ENCODE measurements at places on chromosomes 11 and 22.

DNA sequence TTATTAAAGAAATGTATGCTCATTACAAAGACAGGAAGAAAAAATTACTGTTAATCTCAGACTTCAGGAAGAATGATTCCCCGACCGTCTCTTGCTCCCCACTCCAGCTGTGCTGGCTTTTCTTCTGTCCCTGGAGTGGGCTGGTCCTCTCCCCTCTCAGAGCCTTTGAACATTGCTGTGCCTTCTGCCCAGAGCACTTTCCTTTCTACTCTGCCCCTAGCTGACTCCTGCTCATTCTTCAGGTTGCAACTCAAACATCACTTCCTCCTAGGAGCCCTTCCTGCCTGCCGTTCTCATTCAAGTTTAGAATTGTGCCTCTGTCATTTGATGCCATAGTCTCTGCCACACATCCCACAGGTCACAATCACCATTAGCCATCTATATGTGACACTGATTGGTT, 329.5 kb downstream of the MIAT start:
- DNase-seq, result no peak

GRCh38 chr11:3178349-3178748, 13.2 kb upstream of the OSBPL5 start:
- no peak for DNase-seq

DNA sequence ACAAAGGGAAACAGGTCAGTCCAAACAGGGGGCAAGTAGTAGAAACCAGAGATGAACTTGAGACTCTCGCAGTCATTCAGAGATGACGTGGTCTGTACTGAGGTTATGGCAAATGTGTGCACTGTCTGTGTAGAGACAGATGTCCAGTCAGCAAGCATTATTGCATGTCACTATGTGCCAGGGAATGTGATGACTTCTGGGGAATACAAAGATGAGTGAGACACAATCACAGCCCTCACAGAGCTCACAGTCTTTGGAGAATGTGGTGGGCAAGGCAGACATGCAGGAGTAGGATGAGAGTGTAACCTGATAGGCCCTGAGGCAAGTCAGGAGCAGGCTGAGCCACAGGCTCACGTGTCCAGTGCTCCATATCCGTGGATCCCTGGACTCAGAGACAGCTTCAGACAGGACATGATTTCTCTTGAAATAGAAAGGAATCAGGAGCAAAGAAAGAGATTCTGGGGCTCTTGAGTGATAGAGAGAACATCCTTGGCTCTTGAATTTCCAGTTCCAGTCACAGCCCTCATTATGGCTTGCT, 550.7 kb downstream of the ETS1 start:
- DNase-seq, result no peak

DNA sequence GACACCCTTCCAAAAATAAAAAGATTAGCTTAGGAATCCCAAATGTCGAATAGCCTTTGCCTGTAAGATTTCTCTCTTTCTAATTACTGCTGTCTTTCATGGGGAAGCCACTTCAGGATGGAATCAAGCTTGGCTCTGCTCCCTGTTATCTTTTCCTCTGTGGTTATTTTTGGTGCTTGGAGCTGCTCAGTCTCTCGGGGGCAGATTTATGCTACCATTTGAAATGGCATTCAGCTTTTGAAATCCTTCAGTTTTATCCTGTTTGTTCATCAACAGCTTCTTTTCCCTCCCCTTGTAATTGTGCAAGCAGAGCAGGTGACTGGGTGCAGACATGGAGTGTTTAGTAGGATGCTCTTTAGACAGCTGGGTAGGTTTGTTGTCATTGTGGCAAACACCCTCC, 111.0 kb downstream of the DBX1 start:
- DNase-seq, result no peak

DNA sequence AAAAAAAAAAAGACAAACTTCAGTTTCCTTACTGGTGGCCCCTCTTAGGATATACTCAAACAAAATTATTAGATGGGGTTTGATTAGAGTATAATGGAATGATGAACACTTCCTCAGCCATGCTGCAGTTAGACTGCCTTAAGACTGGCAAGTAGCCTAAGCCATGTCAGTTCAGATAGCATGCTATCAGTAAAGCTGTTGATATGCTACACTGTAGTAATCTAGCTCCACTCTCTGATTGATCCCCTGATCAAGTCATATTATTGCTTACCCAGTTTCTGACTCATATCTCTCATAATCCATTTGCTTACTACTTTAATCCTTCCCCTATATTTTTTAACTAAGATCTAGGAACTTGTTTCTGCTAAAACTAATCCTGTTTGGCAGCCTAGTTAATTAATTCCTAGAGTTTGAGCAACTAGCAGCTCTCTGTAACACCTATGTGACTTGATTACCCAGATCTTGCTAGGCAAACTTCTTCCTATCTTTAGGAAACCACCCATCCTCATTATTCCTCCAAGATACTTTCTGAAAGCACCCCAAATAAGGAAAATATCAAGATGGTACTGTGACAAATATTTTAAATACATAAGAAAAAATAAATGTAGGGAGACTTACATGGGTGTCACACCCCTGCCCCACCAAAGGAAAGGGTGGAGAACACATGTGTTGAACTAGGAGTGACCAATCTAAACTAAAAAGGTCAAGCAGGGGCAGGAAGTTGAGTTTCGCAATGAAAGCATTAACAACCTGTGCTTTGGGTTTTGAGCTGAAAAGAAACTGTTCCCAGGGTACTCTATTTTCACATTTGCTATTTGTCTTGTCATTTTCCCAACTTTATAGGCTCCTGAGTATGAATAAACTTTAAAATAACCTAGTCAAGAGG, 43.2 kb downstream of the PIK3C2A start:
- no peak for DNase-seq

- peak; percentile 29 for DNase-seq
Observed at GRCh38 chr11:33869481-33870422, 22.1 kb downstream of the LMO2 start.

DNA sequence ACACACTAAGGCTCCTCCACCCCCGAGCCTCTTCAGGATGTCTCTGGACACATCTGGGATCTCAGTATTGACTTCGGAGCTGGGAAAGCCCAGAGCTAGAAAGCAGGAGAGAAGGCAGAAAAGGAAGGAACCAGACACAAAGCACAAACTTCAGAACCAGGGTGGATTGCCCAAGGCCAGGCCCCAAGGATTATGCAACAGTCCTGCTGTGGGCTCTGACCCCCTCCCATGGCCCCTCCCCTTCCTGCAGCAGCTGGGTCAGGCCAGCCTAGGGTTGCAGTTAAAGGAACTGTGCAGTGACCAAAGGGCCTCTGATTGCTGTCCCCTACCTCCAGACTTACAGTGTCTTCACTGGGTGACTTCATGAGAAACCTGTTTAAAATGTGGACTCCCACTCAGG, 5.3 kb downstream of the KCNE3 start:
- no peak for DNase-seq

DNA sequence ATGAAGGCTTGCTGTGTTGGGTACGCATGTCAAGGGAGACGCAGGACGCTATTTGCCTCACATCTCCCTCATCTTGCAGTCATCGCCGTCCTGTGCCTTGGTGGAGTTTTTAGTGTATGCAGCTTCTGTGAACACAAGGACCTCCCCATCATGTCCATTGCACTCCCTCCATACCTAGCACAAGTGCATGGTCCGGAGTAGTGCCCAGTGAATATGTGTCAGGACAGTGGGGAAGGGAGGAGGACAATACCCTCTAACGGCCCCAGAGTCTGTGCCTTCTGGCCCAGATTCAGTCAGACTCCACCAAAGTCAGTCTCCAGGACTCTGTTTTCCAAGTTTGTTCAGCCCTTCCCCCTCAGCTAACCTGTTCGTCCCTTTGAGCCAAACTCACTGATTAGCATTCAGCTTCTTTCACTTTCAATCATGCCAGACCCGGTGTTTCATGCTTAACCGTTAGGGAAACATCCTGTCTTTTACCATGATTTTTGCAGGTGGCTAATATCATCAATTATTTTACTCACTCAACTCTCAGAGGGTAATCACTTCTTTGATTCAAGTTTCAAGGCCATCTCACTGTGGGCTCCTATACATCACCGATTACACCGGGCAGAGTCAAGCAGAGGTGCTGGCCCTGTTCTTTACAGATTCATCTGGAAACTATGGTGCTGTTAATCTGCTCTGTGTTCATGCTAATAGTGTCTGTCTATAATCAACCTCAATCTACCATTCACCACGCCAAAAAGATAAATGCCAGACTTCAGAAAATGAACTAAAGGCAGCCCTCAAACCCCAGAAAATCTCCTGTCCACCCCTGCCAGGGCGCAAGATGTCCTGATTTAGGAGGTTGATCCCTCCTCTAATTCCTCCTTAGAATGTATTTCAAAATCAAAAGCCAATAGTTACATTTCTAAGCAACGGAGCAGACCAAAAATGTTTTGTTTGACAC, 156.5 kb downstream of the RRAS2 start:
- no peak for DNase-seq

DNA sequence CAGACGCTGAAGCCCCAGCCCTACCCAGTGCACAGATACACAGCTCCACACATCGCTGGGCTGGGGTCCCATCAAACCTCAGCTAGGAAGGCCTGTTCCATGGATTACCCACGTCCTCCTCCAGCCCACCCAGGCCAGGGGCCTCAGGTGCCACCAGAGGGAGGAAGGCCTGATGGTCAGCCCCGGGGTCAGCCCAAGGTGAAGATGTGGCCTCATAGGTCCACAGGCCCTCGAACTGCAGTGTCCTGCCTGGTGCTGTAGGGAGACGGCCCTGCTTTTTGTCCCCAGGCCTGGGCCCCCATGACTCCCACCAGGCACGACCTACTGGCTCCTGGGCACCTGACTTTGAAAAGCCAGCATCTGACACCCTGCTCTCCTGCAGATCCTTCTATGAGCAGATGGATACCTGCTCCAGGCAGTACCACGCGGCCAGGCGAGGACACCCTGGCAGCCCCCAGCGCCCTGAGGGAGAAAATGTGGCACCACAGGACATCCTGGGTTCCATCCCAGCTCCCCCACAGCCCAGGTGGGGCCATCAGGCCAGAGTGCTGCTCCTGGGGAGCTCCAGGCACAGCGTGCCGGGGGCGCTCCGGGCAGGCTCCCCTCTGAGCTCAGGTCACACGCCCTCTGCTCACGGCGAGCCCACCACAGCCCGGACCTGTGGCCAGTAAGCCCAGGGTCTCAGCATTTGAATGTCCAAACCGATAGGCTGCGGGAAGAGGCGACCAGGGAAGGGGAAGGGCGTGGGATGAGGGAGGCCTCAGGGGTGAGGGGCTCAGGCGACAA, 15.8 kb upstream of the MOB2 start:
- no peak for DNase-seq

DNA sequence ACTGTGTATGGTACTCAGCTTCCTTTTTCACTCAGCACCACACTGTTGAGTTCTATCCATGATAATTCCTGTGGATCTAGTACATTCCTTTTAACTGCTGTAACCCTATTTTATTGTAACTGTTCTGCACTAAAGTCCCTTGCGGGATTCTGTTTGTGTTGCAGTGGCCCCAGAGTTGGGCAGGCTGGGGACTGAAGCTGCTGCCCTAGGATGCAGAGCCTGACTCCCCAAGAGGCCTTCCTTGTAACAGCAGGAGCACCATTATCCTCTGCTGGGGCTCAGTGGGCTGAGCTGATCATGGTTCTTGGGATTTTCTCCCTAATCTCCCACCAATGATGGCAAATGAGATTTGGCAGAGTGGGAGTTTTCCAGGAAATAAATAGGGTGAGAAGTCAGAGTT, 77.7 kb downstream of the CABIN1 start:
- DNase-seq, result no peak

DNA sequence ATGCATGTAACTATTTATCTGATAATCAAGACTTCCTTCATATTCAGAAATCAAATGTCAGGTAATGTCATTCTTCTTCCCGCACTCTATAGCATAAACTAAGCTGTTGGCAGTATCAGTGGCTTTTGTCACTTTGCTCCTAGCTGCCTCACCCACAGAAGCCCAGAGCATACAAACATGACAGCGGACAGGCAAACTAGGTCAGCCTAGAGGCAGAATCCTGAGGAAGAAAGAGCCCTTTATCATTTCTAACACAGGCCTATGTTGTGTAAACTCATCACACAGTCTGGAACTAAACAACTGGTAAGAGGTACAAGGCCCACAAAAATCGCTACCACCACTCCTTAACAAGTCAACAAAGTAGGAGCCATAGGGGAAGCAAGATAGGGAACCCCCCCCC, 21.0 kb downstream of the GUCY1A2 start:
- DNase-seq, result no peak

DNA sequence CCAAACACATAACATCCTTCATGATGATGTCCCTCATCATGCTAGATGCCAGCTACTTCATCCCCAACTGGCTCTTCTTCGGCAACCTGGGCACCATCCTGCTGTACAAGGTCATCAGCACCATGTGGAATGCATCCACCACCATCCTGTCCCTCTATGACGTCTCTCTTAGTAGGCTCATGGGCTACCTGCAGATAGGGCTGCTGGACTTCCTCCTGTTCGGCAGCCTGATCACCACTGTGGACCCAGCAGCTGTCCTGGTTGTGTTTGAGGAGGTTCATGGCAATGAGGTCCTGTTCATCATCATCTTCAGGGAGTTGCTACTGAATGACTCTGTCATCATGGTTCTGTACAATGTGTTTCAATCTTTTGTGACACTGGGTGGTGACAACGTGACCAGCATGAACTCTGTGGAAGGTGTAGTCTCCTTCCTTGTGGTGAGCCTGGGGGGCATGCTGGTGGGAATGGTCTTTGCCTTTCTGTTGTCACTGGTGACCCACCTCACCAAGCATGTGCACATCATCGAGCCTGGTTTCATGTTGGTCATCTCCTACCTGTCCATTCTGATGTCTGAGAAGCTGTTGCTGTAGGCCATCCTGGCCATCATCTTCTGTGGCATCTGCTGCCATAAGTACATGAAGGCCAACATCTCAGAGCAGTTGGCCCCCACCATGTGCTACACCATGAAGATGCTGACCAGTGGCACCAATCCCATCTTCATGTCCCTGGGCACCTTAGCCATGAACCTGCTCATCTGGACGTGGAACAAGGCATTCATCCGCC, 120.7 kb upstream of the SERPIND1 start:
- DNase-seq, result no peak

- DNase-seq, result no peak
Observed at GRCh38 chr11:103344886-103345285, 235.7 kb downstream of the DYNC2H1 start.

GRCh38 chr22:39611360-39611759, 40.8 kb downstream of the CACNA1I start:
- no peak for DNase-seq

DNA sequence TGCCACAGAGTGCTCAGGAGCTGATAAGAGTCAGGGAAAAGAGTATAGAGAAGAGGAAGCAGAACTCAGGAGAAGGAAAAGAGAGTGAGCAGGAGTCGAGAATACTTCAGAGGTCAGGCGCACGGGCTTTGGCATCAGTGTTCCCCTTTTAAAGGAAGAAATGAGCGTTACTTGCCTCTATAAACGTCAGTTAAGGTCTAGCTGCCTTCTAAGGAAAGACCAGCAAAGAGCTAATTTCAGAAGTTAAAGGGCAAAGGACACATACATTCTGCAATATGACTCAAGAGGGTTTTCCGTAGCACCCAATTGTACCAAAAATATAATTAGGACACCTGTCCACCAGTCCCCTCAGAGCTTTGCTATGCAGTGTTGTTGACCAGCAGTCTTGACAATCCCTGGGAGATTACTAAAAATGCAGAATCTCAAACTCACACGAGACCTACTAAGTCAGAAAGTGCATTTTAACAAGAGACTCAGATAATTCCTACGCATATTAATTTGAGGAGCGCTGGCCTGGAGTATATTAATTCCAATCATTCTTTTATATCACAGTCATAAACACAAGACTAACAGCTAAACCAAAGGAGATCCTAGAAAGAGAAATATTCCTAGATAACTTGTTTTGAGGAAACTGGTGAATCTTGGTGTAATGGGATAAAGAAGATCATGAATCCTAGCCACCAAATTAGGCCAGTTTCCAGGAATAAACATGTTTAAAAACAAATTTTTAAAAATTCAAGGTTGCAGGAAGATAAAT, 249.0 kb downstream of the CADM1 start:
- no peak for DNase-seq

- peak; percentile 15 for DNase-seq
Observed at GRCh38 chr22:37741312-37741795, 44.5 kb downstream of the TRIOBP start.

Measured in NCI-H774 (cell line).